ENCODE measurements at places on chromosomes 11 and 22.

GRCh38 chr11:11318461-11318860 lies 34.6 kb downstream of the CSNK2A3 start:
- DNase-seq = no peak

DNA sequence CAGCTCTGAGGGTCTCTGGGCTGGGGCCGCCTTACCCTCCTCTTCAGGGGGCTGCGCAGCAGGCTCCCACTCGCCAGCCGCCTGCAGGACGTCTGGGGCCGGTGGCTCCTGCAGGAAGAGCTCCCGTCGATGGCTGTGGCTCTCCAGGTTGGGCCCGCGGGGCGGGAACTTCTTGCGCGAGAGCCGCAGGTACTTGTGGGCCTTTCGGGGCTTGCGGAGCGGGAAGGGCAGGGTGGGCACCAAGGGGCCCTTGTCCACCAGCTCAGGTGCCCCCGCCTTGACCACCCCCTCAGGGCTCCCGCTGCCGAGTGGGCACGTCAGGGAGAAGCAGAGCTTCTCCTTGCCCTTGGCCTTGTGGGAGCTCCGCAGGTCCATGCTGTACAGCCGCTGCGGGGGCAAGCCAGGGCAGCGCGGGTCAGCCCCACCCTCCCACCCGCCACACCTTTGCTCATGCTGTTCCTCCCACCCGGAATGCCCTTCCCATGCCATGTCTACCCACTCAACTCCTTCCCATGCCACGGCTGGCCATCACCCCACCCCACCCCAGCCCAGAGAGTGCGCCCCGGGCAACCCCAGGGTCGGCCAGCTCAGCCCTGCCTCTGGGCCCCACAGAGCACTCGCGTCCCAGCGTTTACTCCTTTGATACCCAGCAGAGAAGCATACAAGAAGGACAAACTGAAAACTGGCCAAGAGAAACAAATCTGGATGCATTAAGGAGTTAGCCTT lies 18.0 kb downstream of the CBX7 start:
- DNase-seq = no peak

DNA sequence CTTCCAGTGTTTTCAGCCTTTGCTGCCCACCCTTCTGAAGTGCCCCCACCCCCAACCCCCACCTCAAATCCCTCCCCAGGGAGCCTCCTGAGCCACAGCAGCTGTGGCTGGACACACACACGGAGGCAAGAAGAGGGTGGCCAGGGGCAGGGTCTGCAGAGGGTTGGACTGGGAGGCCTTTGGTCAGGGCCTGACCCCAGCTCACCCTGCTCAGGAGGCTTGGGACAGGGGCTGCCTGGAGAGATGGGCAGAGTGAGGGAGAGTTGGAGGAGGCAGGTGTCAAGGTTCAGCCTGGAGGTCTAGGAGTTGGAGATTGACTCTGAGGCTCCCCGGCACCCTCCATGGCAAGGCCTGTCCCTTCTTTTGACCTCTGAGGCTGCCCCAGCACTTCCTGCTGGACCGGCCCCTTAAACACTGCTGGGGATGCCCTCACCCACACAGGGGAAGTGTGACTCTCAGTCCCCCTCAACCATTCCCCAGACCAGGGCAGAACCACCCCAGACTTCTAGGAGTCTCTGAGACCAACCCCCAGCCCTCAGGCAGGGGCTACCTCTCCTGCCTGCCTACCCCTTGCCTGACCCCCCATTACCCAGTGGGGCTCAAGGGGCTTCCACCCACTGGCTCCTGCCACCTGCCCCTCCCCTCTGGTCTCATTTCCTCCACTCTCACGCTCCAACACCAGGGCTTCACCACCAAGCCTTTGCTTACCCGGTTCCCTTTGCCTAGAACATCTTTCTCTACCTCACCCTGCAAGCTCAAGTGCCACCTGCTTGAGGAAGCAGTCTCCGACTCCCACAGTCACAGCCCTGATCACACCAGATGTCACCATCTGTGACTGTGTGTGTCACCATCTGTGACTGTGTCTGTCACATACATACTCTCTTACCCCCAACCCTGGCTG lies 8.6 kb downstream of the ARAP1 start:
- no peak for DNase-seq

GRCh38 chr11:84390441-84391078 lies 1104.4 kb upstream of the CCDC90B start:
- DNase-seq = no peak

DNA sequence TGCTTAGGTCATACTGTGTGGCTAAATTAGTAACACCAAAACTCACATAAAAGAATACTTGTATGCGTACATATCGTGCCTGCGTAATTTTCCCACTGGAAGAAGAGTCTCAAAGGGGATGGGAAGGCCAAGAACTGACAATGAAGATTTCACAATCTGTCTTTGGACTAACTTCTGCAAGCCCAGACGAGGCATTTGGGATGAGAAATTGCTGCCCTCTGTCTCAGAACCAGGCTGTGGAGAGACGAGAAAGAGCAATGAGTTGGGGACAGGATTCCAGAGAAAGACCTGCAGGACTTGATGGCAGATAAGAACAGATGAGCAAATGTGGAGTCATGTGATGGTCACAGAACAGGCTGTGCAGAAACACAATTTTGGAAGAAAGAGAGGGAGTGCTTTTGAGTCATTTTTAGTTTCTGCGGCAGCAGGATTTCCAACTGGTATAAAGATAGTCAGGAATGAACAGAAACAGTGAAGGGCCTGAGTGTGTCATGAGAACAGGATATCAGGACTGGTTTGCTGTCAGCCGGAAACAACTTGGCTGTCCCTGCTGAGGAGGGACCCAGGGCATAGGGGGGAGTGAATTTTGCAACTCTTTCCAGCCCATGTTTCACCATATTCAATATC lies 82.7 kb upstream of the CTSC start:
- DNase-seq = no peak

GRCh38 chr22:46008291-46008690 lies 31.3 kb upstream of the WNT7B start:
- DNase-seq = no peak

DNA sequence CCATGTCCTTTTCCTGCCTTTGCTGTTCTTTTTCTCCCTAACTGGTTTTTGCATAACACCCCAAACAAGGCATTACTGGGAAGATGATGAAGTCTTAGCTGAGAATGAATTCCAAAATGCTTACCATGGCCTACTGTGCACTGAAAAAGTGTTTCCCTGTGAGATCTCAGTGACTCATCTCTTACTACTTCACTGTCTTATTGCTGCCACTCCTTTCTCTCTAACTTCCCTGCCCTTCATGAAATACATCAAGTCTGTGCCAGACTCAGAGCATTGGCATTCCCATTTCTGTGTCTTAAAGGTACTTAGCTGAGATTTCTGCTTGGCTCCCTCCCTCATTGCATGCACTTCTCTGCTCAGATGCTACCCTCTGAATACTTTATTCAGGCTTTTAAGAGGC lies 49.1 kb upstream of the MUC15 start:
- DNase-seq = no peak

GRCh38 chr11:134466156-134466555 lies 54.1 kb upstream of the B3GAT1 start:
- no peak for DNase-seq

DNA sequence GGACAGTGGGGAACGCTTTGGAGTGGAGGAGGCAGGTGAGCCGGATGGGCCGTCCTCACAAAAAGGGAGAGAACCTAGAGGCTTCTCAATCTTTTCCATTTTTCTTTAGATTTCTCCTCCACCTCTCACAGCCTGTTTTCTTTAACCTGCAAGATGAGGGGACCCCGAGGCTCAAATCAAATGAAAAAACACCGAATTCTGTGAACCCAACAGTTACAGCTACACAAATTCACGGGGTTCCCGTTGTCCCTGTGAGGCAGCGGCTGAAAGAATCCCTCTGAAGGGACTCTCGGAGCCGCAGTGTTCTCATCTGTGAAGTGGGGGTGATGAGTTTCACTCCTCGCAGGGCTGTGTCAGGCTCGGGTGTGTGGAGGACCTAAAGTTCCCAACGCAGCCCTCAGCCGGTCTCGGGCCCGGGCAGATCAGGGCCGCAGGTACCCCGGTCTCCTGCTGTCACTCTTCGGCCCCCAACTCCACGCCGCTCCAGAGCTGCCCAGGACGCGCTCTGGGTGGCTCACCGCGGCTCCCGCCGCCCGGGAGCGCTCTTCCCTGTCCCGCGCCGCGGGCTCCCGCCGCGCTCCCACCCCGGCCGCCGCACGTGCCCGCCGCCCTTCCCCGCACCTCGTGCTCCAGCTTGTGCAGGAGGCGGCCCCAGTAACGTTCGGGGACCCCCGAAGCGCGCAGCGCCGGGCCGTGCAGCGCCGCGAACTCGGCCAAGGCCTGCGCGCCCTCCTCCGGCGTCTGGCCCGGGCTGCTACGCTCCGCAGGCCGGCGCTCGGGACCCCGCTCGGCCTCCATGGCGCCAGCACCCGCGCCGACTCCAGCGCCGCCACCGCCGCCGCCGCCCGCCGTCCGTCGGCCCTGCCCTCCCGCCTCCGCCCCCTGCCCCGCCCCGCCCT lies at the start of gene TTLL12:
TTLL12 (minus strand) TSS at position 863 of the 899 bp plus-strand sequence; CDS start at position 798, 65 bp downstream.
- no peak for DNase-seq

DNA sequence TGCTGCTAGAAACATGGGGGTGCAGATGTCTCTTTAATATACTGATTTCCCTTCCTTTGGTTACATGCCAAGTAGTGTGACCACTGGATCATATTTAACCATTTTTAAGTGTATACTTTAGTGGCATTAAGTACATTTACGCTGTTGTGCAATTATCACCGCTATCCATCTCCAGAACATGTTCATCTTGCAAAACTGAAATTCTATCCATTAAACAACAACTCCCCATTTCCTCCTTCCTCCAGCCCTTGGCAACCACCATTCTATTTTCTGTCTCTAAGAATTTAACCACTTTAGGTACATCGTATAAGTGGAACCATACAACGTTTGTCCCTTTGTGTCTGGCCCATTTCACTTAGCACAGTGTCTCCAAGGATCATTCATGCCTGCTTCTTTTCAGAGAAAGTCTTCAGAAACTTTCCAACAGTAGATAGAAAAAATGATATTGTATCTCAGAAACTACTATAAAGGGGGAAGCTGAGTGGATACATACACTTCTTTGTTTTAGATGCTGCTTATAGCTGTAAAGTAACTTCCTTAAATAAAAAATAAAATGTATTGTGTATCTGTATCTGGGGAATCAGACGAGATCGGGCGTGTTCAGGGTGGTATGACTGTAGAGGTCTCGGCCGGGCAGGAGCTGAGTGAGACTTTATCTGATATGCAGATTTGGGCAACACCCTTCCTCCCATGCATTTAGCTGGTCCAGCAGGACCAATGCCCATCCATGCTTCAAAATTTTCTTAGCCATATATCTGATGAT lies 44.6 kb upstream of the ZBED5 start:
- no peak for DNase-seq

GRCh38 chr11:69515271-69516245 lies 34.1 kb downstream of the LINC01488 start:
- DNase-seq = no peak

- DNase-seq = no peak
Observed at GRCh38 chr22:27129266-27129665, 471.9 kb downstream of the MIAT start.

DNA sequence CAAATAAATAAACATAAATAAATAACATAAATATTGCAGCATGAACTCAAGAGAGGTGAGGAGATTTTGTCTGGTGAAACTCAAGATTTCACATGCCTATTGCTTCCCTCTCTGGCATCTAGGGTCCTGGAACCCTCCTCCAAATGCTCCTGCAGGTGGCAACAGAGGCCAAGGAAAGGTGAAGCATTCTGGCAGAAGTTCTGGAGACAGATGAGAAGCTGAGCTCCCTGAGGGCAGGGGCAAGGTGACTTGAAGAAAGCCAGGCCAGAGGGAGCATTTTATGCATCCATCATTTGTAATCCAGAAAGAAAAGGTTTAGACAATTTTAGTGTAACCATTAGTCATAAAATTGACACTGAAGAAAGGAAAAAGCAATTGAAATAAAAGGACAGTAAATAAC lies 64.9 kb downstream of the ENDOD1 start:
- no peak for DNase-seq

- no peak for DNase-seq
Observed at GRCh38 chr22:37233751-37234631, 10.1 kb downstream of the RAC2 start.

GRCh38 chr11:27563201-27563600 lies 56.6 kb upstream of the LIN7C start:
- no peak for DNase-seq

DNA sequence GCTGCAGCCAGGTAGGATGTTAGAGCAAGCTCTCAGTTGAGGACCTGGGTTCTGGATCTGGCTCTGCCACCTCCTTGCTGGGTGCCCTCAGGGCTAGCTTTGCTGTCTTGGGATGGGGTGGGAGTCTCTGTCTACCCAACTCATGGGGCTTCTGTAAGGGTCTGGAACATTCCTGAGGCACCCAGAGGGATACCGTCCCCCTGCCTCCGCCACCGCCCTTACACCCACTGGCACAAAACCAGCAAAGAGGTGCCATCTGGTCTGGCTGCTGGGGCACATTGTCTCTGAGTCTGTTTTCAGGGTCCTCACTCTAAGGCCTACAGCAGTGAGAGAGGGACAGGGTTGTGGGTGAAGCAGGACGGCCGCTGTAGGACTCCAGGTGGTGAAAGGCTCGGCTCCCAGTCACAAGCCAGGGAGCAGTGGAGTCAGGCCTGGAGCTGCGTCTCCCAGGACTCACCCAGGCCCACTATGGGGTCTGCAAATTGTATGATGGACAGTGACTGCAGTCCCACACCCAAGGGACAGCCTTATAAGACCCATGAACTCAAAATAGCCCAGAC lies 84.9 kb downstream of the MORC2 start:
- no peak for DNase-seq

- no peak for DNase-seq
Observed at GRCh38 chr22:30314915-30315314, 11.8 kb downstream of the TBC1D10A start.

GRCh38 chr11:64340671-64341335 lies 799 bp downstream of the CCDC88B start:
- no peak for DNase-seq

- DNase-seq = no peak
Observed at GRCh38 chr22:47392729-47393128, 630.3 kb downstream of the TBC1D22A start.

GRCh38 chr22:43897751-43898261 lies 6.0 kb upstream of the PNPLA5 start:
- no peak for DNase-seq

- DNase-seq = no peak
Observed at GRCh38 chr11:46463701-46464421, 72.3 kb upstream of the CHRM4 start.

DNA sequence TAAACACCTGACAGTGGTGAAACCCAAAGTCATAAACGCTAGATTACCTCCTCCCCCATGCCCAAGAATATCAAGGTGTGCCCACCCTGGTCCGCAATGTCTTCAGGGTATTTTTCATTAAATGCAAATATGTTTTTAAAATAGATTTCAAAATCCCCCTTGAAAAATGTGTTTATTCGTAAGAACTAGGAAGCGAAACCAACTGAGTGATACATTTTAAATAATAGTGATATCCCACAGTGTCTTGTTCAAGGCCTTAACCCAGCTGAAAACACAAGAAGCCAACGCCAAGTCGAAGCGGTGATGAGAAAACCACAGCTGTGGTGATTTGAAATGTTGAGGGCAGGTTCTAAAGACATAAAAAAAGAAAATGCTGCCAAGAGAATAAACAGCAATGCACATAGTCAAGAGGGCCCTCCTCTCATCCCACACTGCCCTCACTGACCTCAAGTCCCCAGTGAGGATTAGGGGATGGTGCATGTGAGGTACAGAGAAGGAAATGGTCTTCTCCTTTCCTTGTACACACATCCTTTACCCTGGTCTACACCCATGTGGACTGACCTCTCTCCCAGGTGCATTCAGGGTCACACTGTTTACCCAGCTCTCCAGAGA lies 25.5 kb downstream of the KCNJ1 start:
- DNase-seq = no peak

All from glomerular endothelial cell (primary cell).